ENCODE measurements at places on chromosomes 12 and 14.

GRCh38 chr12:72448089-72448488, 175.9 kb downstream of the TRHDE start:
- no peak for DNase-seq

- DNase-seq = no peak
Measured at GRCh38 chr14:63474844-63475243, 68.3 kb downstream of the PPP2R5E start.

DNA sequence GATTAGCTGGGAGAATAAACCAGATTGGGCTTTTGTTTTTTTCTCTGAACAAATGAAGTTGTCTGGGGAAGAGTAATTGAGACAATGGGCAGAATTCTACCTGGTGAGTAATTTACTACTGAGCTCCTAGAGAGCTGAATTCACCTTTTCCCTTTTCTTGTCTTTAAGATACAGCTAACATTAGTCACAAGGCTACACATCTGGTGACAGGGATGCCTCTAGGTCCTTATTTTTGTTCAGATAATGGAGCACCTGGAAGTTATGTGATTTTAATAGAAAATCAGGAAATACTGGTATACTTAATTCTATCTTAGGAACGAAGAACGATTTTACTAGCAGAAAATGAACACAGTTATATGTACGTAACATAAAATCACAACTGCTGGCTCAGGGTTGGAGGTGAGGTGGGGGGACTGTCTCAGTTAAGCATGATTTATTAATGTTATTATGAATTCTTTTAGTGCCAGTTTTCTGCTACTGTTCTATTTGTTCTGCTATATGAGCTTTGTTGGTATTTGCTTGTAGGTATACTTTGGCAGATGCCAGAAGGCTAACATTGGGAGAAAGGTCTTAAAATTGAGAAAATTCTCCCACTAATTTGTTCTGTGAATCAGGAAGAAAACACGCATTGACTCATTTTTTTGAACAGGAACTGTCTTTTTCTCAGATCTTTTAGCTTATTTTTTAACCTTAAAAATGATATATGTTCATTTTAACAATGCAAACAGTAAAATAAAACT, 482.7 kb upstream of the RGS6 start:
- DNase-seq = peak; percentile 29

- DNase-seq = no peak
Measured at GRCh38 chr14:50057331-50057730, 59.0 kb downstream of the VCPKMT start.

DNA sequence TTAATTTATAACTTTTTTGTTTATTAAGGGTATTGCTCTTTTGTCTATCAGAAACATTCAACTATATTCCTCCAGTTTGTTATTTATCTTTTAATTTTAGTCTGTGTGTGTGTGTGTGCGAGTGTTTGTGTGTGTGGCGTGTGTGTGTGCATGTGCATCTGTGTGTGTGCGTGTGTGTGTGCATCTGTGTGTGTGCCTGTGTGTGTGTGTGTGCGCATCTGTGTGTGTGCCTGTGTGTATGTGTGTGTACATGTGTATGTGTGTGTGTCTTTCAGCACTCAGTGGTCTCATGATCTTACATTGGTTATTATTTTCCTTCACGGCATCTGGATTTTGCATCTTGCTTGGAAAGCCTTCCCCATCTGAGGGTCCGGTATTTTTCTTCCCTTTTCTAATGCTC, 281.1 kb upstream of the RTL1 start:
- no peak for DNase-seq

- no peak for DNase-seq
Measured at GRCh38 chr14:97432586-97432985, 635.4 kb downstream of the VRK1 start.

- DNase-seq = no peak
Measured at GRCh38 chr12:93500667-93501066, 33.4 kb downstream of the MRPL42 start.

GRCh38 chr12:80504389-80505163, 60.5 kb downstream of the PTPRQ start:
- no peak for DNase-seq

GRCh38 chr12:56205445-56205844, 16.2 kb upstream of the SMARCC2 start:
- DNase-seq = no peak

DNA sequence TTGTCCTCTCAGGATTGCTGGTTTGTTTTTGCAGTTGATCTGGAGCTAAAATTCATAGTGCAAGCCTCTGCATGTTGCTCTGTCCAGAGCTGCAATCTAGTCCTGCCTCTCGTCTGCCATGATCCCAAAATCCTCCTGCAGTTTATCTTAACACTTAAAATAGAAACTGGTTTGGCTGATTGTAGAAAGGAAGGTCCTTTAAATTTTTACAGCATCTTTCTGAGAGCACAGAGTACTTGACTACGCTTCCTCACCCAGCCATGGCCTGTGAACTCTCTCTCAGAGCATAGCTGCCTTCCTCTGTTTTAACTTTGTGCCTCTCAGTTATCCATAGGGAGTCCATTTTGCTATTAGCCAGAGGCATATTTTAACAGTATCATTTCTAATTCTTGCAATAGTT, 877.1 kb downstream of the C12orf50 start:
- peak; percentile 35 for DNase-seq

DNA sequence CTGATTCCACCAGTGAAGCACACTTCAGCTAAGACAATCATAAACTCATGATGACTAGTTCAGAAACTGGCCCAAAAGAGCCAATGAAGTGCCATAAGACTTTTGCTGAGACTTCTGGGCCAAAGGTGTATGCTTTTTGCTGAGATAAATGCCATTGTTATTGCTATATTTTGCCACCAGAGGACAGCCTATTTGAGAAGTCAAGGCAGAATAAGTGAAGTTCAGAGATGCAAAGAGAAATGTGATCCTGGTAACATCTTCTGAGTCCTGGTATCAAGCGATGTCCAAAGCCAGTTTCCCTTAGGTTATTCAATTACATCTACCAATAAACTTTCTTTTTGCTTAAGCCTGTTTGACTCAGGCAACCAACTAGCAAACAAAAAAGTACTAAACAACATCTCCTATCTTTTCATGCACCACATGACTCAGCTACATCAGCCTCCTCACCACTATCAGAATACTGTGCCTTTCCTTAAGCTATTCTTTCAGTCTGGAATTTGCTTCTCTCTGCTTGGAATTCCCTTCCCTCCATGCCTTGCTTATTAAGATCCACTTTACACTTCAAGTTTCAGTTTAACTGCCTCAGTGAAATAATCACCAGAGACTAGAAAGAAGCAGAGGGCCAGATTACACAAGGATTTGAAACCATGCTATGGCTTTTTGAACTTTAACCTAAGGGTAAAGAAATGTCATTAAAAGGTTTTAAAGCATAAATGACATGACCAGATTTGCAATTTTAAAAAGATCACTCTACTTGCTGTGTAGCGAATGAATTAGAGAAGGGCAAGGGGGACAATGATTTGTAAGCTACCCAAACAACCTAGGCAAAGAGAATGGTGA, 14.0 kb downstream of the CRY1 start:
- DNase-seq = peak; percentile 52

DNA sequence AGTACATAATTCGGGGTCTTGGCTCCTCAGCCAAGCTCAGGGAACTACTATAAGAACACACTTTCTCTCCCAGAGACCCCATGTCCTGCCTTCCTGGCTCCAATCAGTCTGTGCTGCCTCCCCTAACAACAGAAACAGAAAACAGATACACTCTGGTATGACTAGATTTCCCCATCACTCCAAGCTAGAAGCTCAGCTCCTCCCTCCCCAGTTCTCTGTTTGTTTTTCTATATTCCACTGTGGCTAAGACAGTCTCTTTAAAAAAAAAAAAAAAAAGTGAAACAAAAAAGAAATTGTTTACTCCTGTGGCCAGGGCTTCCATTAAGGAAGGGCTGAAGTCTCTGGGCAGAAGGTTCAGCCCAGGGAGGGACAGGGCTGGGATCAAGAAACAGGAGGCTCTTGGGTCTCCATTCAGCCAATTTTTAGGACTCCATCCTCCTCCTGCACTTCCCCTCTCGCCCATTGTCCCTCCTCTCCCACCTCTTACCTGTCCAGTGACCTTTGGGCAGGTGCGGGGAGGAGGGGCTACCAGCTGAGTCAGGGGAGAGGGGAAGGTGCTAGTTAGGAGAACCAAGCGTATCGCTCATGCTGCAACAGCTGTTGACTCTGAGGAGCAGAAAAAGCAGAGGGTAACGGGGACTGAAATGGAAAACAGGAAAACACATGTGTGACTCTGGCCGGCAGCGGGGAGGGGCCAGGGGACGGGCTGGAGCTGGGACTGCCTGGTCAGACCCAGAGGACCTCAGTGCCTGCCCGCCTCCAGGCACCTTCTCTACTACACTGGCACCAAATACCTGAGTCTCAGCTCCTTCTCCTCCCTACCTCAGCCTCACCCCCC, 4.1 kb upstream of the SLC7A7 start:
- DNase-seq = no peak

- no peak for DNase-seq
Measured at GRCh38 chr14:52413729-52414408, 99.8 kb downstream of the PTGER2 start.

DNA sequence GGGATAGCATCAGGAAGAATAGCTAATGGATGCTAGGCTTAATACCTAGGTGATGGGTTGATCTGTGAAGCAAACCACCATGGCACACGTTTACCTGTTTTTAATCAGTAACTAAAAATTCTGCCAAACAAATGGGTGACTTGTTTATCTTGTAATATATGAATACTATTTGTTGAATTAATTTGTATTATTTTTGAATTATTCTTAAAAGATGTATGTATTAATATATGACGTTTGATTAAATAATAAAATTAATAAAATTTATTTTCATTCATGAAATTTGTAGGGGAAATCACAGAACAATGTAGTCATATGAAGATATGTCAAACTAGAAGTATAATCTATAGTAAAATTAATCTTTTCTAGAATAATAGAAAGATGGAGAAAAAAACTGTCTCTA, 32.3 kb upstream of the OR10A7 start:
- DNase-seq = no peak

GRCh38 chr14:91263329-91263728, 18.8 kb upstream of the GPR68 start:
- no peak for DNase-seq

- DNase-seq = peak; percentile 37
Measured at GRCh38 chr12:121494093-121494787, 86.6 kb downstream of the KDM2B start.

DNA sequence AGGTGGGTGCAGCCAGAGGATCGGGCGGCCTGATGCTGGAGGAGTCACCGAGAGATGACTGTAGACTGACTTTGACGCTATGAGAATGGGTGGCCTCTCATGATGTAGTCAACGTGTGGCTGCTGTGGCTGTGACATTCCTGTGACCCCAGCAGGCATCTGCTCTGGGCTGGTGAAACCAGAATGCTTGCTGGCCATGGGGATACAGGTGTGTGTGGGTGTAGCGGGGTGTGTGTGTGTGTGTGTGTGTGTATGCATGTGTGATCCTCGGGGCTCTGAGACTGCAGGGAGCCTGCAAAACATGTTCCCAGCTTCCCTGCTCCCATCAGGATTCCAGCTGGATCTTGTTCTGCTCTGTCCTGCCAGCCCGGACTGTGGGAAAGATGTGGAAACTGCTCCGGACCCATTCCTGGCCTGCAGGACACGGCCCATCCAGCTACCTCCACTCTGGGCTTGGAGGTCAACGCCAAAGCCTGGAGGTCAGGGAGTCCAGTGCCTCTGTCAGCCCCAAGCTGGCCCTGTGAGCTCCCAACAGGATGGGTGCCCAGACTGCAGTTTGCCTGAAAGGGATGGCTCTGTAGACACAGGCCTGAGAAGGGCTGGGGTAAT, 18.8 kb upstream of the HHIPL1 start:
- no peak for DNase-seq

GRCh38 chr12:107441665-107442300, 243.8 kb upstream of the PWP1 start:
- DNase-seq = peak; percentile 17

DNA sequence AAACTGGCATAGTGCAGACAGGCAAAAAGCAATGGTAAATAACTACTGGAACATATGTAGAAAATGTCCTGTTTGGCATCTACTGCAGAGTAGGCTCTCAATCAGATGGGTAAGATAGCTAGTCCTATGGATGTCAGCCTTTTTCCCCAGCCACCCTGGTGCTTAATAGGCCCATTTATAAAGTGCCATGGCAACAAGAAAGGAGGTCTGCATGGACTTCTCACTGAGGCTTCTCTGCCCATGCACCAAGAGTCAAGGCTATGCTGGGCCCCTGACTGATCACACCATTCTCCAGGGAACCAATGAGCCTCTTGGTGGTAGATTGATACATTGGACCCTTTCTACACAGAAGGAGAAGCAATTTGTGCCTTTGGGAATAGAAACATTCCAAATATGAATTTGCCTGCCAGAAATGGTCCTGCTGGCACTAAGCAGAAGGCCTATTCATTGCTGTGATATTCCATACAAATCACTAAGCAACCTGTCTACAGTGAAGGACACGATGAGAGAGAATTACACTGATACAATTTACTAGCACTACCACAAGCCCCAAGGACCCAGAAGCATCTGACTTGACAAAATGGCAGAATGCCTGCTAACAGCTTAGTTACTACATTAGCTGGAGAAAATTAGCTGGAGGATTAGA, 43.8 kb downstream of the RESF1 start:
- no peak for DNase-seq

GRCh38 chr12:69821456-69822159, 3.4 kb upstream of the MYRFL start:
- DNase-seq = peak; percentile 38

GRCh38 chr14:60905923-60906322, 75.0 kb downstream of the TRMT5 start:
- DNase-seq = peak; percentile 15

DNA sequence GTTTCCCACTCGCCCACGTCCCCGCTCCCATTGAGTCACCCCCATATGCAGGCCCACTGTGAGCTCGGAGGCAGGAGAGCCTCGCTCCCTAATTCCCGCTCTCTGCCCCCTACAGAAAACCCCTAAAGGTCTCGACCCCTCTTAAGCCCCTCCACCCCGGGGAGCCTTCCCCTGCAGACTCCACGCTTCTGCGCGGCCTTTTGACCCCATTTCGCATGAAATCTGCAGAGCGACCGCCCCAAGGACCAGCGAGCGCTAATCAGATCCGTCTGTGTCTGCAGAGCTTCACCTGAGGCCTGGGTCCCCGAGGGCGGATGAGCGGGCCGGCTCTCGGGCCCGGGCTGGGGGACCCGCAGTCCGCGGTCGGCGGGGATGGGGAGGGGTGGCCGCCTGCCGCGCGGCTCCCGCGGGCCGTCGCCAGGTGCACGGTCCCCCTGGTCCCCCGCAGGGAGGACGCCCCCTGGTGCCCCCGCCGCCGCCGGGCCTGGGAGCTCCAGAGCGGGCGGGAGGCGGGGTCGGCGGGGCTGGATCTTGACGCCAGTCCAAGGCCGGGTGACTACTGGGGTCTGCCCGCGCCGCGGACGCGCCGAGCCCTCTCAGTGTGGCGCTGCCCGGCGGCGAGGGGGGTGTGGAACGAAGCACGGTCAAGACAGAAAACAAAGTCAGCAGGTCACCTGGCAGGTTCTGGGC, 10.1 kb downstream of the BMP4 start:
- DNase-seq = no peak

- no peak for DNase-seq
Measured at GRCh38 chr12:64918801-64919200, 94.4 kb downstream of the TBC1D30 start.

GRCh38 chr14:81095539-81095938, 125.2 kb downstream of the GTF2A1 start:
- peak; percentile 56 for DNase-seq

Measured in epithelial cell of esophagus (primary cell).